ENCODE measurements at places on chromosomes 7 and 10.

DNA sequence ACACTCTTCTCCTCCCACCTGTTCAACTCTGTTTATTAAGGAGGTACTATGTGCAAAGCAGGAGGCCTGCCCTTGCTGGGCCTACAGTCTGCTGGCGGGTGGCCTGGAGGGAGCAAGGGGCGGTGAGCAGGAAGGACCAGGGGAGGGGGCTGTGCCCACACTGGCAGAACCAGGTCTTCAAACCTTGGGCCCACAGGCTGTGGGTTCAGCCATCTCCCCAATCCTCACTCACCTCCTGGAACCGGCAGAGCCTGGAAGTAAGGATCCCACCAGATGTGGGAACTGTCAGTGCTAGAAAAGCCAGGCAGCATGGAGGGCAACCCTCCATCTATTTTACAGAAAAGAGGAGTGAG is 50.8 kb downstream of the CAMK2B start:
- no peak for DNase-seq

DNA sequence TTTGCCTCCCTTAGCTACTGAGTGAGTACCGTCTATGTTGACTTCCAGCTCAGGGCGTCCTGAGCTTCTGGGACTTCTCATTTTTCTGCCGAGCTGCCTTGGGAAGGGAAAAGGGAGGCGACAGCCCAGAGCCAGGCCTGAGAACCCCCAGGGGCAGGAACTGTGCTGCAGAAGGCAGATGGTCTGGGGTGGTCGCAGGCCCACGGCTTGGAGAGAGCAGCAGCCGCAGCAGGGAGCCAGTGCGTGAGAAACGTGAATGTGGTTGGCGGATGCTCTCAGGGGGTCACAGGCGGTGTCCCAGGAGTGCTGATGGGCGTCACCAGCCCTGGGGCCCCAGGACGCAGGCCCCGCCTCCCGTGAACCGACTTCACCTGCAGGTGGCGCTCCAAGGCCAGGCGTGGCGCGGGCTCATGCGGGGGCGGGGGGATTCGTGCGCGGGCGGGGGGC is 9.2 kb upstream of the PWWP2B start:
- DNase-seq, result no peak

DNA sequence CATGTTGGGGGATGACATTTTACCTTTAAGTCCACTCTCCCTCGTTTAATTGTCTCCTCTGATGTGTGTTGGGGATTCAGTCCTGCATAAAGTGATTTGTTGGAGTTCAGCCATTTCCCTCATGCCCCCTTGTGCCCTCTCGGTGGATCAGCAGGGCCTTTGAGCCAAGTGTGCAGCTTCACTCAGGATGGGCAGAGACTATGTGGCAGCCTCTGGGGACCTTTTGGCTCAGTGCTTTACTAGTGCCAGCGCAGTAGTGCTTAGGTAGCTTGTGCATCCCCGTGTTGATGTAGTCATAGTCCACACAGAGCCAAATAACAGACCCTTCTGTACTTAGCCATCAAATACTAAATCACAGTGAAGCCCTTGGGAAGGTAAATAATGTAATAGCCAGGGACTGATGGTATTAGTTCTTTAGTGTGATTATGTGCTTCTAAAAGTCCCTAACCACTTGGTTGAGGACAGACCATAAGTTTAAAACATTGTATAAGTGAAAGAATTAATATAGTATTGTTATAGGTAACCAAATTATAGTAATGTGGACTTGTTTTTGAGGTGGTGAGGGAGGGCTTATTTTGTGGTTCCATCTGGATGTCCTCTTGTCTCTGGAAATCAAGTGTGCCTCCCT is 11.4 kb downstream of the BUB3 start:
- no peak for DNase-seq

DNA sequence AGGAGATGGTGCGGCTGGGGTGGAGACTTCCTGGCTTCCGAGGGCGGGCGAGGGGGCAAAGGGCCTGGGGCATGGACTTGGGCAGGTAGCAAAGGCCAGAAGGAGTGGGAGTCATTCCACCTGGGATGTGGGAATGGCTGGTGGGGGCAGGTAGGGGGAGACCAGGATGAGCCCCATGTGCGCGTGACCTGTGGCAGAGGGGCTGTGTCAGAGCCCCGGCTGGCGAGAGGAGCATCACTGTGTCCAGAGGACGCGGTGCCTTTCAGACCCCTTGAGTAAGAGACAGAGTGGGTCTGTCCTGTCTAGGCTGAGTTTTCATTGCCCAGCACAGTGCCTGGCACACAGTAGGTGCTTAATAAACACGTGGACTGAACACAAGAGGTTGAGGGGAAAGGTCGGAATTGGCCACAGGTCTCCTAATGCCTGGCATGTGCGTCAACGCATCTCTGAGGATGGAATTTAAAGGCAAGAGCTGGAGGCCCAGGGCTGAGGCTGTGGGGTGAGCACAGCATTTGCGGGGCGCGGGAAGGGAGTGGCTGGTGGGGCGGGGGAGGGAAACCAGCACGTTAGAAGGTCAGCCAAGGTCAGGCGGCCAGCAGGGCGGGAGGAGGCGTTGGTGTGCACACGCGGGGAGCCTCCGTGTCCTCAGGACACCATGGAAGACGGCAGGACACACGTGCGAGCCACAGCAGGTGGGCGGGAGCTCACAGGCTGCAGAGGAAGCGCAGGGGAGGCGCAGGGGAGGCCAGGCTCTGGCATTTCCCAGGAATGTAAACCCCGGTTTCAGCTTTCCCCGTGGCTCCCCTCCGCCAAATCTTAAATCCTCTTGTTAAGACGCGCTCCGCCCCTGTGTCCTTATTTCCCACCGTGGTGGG is 51.8 kb downstream of the CUX1 start:
- no peak for DNase-seq

DNA sequence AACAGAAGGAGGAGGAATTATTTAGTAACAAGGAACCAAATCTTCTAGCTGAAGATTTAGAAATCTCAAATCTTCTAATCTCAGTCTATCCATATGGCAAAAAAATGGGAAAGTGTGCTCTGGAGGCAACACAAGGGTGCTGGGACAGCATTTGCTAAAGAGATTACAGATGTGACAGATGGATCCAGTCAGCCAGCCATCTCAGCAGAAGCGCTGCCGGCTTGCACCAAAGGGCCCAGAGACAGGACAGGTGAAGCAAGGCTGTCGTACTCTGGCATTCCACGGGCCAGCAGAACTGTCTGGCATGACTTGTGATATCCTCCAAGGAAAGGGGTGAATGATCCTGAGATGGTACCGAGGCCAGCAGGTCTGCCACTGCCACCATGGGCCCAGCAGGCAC is 45.7 kb upstream of the GJD4 start:
- DNase-seq, result no peak

DNA sequence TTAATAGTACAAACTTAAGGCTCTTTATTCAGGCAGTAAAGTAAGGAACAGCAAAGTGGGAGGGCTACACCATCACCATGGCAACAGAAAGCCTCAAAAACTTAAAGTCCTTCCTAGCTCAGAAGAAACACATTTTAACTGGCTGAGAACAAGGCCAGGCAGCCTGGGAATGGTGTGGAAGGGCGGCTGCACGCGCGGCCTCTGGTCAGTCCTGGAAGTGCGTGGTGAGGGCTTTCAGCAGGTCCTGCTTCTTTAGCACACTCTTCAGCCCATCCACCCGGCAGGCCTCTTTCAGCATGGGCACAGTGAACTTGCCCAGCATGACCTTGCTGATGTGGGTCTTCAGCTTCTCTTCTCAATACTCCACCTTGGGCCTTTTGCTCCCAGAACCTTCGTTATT is 133.0 kb downstream of the CYP26A1 start:
- no peak for DNase-seq

DNA sequence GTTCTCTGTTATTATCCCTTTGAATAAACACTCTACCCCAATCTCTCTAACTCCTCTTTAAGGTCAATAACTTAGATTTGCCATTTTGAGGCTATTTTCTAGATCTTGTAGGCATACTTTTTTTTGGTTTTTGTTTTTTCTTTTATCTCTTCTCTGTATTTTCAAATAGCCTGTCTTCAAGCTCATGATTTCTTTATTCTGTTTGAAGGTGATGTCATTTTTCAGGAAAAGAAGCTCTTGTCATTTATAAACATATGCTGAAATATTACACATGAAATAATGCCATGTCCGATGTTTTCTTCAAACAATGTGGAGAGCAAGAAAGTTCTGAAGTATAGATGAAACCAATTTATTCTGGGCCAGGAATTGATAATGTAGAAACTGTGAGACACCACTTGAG is 57.5 kb upstream of the CABCOCO1 start:
- DNase-seq, result no peak

GRCh38 chr10:103197174-103197573 is 4.1 kb upstream of the NT5C2 start:
- DNase-seq, result peak; percentile 58

GRCh38 chr7:30157204-30157603 is 22.4 kb downstream of the MTURN start:
- DNase-seq, result no peak

GRCh38 chr10:63464402-63465292 is 1.1 kb downstream of the JMJD1C start:
- no peak for DNase-seq

GRCh38 chr7:152894295-152895170 is 135.0 kb downstream of the ACTR3B start:
- DNase-seq, result no peak

- no peak for DNase-seq
These were observed 68.9 kb upstream of the CCDC71L start for GRCh38 chr7:106729720-106730385.

GRCh38 chr10:23540401-23541030 is 101.6 kb downstream of the OTUD1 start:
- DNase-seq, result no peak

GRCh38 chr7:50553973-50554372 is 11.2 kb downstream of the DDC start:
- no peak for DNase-seq

DNA sequence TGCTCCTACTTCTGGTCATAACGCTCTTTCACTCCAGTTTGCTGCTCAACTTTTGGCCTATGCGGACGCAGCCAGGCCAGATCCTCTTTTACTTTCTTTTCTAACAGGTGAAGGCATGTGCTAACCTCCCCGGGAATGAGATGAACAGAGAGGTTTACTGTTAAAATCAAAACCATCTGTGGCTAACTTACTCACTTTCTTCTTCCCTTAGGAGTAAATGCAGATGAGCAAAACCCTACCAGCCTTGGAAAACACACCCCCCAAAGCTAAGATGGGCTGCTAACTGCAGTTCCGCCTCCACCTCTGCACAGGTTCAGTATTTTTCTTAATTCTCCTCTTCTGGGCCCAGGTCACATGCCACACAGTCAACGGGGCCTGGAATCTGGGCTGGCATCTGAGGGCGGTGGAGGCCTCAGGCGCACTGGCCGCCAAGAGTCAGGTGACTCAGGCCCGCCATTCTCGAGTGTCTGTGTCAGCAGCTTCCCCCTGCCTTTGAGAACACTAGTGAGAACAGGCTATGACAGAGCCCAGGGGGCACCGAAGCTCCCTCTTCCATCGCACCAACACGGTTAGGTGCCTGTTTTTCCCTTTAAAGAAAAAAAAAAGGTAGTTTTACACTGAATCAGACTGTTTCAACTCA is 11.1 kb downstream of the FAM53B start:
- no peak for DNase-seq

DNA sequence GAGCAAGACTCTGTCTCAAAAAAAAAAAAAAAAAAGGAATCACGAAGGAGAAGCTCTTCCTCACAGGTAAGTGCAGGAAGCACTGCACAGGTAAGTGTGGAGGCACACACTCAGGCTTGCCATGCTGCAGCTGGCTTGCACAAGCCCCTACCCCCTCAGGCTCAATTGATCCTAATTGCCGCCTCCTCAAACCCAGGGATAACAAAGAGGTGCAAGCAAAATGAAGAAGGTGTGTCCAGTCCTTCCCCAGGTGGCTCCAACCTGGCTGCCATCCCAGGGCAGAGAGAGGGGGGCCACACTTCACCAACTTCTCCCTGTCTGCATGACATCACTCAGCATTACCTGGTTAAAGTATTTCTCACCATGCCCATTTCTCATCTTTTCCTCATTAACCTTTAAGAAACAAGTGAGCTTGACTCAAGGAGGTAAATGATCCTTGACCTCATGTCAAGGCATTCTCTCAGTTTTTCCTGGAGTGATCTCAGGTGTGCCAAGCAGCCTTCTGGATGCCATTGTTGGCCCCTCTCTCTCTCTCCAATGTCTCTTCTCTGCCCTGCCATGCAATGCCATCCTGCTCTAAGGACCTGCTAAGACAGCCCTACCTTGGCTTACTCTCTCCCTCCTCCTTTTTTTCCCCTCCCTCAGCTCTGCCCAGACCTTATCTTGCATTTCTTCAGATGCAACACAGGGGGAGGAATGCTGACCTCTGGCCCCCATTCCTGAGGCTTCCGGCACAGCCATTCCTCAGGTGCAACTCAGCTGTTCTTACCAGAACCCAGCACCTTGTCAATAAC is 13.0 kb upstream of the TRPV6 start:
- DNase-seq, result no peak

DNA sequence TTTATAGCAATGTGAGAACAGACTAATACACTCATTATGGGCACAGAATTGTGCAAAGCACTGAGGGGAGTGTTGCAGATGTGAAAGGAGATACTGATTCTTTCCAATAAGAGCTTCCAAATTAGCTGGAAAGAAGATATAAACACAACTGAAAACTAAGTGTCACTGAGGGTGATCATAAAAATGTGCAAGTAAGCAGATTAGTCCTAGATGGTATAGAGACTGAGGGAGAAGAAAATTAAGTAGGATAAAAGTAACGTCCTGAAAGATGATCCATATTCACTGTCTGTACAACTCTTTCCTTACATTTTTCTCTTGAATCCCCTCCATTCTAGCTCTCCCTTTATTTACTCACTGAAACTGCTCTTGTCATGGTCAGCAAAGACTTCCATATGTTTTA is 11.2 kb upstream of the NXPH1 start:
- DNase-seq, result no peak

DNA sequence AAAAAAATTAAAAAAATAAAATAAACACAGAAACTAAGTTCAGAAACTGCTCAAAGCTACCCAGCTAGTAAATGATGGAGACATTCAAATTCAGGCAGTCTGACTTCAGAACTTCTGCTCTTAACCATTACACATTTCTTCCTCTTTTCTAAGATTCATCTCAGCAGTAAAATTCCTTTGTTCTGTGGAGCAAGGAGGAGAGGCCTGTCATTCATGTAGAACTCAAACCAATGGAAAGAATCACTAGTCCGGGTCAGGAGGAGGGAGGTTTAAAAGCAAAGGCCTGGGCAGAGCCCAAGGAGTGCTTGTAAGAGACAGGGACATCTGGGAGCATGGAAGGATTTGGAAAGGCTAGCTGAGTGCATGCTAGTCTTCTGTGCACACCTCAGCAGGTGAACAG is 37.9 kb upstream of the DNAJB12 start:
- DNase-seq, result no peak

- DNase-seq, result no peak
These were observed 195.7 kb downstream of the CACNA2D1 start for GRCh38 chr7:82247814-82248433.
